ENCODE measurements at places on chromosomes 1 and 21.

DNA sequence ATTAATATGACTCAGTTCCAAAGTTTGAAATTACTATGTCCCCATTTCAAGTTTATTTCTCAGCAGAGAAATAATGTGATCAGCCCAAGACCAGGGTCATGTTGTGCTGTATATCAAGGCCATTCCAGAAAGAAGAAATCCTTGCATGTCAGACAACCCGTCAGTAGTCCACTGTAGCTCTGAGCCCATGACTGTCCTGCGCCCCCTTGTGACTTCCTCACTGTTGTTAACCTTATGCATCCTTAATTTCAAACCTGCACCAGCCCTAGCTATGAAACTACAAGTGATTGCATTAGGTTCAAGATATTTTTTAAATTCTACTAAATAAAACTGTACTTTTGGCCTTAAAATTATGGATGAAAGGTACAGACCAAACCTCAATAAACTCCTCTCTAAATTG is 133.0 kb downstream of the LRRC7 start:
- DNase-seq: no peak

GRCh38 chr1:212792396-212792908 is 758 bp downstream of the TATDN3 start:
- no peak for DNase-seq

- no peak for DNase-seq
Measured at GRCh38 chr1:90190523-90190922, 195.6 kb downstream of the ZNF326 start.

- DNase-seq: no peak
Measured at GRCh38 chr21:18449605-18450550, 46.3 kb upstream of the TMPRSS15 start.
